ENCODE measurements at places on chromosomes 12 and 14.

GRCh38 chr14:90296641-90297040 lies 35.1 kb downstream of the NRDE2 start:
- DNase-seq = no peak

DNA sequence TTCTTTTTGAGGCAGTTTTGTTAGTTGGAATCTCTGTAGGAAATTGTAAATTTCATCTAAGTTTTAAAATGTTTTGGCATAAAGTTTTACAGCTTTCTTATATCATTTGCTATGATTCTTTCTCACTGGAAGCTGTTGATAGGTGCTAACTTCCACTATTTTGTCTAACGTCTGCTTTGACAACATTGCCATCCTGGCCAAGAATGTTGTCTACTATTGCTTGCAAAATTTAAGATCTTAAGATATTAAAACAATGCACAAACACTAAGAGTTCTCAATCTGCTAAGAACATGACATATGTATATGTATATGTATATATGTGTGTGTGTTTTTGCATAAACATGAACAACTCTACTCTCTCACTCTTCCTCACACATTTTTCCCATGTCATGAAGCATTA lies 64.1 kb upstream of the MDGA2 start:
- DNase-seq = no peak

- no peak for DNase-seq
These were observed 69.3 kb upstream of the TMPO start for GRCh38 chr12:98446060-98446459.

DNA sequence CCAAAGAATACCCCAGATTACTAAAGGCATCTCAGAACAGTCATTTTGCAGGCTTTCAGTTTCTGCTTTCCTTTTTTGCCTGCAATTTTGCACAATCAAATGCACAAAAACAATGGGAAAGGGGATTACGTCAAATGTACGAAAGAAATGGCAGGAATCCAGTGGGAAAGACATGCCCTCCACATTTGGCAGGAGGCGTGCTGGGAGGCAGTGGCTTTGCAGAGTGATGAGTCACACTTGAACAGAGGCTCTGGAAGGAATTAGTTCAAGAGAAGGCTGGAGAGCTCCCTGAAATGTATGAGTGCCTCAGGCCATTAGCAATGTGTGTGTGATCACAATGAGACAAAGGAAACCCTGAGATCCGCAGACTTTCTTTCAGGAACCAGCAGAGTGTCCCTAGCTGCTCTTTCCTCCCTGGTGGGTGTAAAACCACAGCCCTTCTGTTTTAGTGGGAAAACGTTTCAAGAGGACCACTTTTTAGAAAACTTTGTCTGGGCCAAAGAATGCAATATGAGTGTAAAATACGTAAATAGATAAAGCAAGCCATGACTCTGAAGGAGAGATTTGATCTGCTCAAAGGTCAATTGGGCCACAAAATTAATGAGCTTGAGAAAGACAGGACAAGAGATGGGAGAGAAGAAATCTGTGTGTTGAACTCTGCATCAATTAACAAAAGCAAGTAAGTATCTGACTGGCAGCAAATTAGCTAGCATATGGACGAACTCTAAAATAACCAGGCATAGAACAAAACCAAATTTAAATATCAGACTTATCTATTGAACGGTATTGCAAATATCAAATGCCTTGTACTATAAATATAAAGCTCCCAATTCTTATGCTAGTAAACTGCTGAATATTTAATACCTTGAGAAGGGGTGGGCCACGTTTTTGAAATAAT lies 155.4 kb upstream of the PDE3A start:
- DNase-seq = no peak

DNA sequence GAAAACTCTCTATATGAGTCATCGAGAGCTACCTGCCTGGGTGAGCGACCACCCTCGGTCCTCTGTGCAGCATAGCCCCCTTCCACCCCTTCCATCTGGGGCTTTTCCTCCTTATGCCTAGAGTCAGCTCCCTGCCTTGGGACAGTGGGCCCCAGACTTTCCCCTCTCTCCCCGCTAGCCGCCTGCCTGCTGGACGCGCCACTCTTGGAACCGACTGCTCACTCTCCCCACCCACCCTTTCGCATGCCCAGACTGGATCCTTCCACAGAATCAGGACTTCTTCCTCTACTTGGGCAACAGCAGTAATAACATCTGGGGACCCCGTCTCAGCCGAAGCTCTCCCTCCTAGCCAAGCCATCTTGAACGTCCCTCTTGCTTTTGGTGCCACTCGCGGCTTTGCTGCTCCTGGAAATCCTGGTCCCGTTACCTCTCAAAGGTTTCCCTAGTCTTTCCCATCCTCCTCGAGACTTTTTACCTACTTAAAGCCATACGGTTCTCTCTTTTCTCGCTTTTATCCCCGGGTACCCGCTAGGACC lies 671 bp downstream of the ESYT1 start:
- DNase-seq = no peak

DNA sequence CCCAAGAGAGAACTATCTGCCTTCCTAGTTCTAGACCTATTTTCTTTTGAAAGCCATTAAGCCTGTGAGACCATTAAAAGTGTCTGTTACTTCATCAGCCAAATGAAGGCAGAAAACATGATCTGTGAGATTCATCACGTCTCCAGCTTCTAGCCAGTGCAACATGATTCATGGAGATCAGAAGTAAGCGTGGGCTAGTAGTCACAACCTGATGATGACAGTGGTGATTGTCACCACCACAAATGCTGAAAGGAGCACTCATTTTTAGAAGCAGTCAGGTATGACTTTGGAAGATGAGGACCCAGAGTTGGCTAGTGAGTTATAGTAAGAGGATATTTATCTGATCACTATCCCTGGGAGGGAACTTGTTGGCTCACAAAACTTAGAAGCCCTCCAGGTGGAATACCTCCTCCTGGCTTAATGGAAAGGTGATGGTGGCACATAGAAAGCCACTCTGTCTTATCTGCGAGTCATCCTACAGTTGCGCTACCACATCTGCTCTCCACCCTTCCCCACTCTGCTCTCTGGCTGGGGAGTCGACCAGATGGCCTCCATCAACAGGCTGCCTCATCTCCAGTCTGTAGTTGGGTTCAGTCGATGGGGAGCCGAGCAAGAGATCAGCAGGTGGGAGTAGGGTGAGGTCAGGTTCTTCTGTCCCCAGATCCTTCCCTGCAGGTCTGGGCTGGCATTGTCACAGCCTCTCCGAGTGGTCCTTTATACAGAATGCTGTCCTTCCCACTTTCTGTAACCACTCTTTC lies 317.6 kb upstream of the FKBP4 start:
- DNase-seq = no peak

GRCh38 chr12:28537474-28537873 lies 347.2 kb downstream of the CCDC91 start:
- no peak for DNase-seq

GRCh38 chr12:32312049-32312670 lies 87.2 kb upstream of the FGD4 start:
- no peak for DNase-seq

- no peak for DNase-seq
These were observed 46.2 kb upstream of the DIP2B start for GRCh38 chr12:50458606-50459005.

DNA sequence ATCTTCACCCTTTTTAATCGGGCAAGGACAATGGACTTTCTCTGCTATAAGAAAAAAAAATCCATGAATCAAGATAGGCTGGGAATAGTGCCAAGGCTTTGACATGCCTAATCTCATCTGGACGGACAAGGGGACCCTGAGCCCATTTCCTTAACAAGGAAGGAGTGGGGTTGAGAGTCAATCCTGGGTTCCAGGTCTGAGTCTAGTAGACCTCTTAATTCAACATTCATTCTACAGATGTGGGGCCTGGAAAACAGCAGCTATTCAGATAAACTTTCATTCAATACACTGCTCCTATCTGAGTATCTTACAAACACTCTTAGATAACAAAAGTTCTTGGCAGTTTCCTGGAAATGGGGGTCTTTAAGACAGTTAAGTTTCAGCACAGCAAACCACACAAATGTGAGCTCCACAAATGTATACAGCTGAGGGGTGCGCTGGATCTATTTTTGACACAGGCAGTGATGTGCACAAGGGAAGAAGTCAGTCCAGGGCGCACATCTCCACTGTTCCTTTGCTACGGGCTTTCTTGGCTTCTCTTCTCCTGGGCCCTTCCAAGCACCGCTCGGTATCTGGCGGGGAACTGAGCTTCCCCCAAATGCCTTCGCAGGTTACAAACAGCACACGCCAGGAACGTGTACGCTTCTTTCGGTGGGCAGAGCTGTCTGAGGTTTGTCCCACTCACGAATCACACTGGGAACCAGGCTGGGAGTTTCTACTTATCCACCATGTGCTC lies 82.2 kb upstream of the GPR68 start:
- no peak for DNase-seq

- no peak for DNase-seq
These were observed 4.6 kb downstream of the HOXC4 start for GRCh38 chr12:54058128-54058768.

GRCh38 chr12:57844709-57845477 lies 1.6 kb downstream of the CTDSP2 start:
- DNase-seq = no peak

- no peak for DNase-seq
These were observed 9.1 kb upstream of the TMCC3 start for GRCh38 chr12:94659346-94659930.

DNA sequence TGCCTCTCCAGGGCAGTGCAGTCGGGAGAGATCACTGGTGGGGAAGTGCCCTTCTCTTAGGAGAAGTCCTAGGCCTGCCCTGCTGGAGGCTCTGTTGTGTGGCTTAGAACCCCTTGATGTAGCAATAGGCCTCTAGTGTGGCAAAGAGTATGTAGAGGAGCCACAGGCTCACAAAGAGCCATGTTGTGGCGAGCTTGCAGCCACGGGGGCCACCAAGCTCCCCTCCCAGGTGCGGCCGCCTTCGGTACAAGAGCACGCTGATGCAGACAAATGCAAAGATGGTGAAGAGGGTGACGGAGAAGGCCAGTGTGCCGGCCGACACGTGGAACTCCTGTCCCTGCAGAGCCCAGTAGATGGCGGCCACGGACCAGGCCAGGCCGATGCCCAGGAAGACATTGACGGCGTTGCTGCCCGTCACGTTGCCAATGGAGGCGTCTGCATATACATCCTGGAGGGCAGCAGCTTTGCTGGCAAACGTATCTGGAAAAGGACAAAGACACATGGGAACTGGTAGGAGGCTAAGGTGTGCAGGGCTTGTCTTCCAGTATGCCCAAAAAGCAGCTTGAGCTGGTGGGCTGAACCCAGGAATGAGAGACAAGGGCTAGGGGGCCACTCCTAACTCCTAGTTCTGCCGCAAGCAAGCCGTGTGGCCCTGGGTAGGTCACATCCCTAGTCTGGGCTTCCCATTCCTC lies 142.8 kb downstream of the SLC8A3 start:
- DNase-seq = no peak

- DNase-seq = no peak
These were observed 271.6 kb downstream of the NPAS3 start for GRCh38 chr14:33210311-33210710.

- no peak for DNase-seq
These were observed 168.5 kb downstream of the CAPZA3 start for GRCh38 chr12:18906395-18906794.

DNA sequence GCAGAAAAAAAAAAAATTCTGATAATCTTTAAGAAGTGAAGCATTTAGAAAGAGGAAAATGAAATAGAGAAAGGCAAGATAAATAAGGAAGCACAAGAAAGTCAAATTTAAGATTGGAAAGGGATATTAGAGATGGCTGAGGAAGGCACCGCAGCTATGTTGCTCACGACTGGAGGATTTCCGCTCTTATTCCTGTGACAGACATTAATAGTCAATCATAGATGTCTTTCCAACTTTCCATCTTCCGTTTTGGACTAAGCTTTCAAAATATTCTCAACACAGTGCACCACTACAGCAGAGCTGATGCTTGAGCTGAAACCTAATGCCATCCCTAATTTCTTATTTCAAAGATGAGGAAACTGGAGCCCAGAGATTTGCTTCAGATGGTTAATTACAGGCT lies 290.6 kb downstream of the FOXN3 start:
- no peak for DNase-seq

DNA sequence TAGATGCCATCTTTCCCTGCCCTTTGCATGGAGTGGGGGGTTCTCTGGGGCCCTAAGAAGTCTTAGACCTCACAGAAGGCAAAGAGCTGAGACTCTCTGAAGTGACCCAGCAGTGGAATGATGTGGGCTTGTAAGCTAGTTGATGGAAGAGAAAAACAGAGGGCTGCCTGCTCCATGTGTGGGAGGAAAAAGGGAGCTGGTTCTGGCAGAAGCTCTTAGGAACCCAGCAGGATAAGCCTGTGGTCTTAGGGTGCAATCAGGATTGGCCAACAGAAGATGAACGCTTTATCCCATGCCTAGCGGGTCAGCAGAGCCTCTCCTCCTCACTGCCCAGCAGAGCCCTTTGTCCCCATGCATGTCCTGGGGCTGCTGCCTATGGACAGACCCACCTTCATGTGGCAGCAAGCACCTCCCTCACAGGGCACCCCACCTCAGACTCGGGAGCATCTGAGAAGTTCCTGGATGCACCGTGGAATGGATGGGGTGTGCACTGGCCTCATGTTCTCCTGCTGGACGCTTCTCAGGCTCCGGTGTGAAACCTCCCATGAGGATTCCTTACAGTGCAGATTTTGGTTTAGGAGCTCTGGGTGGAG lies 152.7 kb downstream of the ADGRD1 start:
- no peak for DNase-seq

DNA sequence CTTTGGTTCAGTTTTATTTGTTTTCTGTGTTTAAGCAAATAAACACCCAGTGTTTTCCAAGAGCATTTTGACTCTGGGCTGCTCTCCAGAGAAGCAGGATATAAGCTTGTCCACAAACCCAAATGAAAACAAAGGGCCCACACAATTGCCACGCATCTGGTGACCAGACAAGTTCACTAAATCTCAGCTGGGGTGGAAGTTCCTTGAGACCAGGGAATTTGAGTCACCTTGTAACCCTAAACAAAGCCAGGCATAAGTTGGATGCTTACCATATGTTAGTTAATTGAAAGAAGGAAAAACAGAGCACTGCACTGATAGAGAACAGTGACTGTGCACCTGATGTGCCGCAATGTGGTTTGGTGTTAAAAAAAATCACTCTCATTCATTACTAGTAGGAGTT lies 1.6 kb upstream of the TXNRD1 start:
- DNase-seq = no peak

DNA sequence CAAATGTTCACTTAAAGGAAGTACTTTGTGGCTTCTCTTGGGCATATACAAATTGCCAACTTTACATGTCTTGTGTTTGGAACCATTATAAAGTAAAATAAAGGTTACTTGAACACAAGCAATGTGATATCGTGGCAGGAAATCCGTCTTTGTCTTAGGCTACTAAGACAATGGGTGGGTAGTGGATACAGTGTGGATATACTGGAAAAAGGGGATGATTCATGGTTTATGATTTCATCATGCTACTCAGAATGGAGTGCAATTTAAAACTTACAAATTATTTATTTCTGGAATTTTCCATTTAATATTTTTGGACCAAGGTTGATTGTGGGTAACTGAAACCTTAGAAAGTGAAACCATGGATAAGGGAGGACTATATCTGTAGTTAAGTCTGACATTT lies 48.4 kb downstream of the MYRFL start:
- no peak for DNase-seq

GRCh38 chr12:111202237-111202915 lies 166.5 kb downstream of the PHETA1 start:
- DNase-seq = no peak

- no peak for DNase-seq
These were observed 11.0 kb downstream of the SPTLC2 start for GRCh38 chr14:77605392-77605972.

- DNase-seq = no peak
These were observed 479.7 kb upstream of the TBX3 start for GRCh38 chr12:115163710-115164109.

Measured in naive thymus-derived CD8-positive, alpha-beta T cell (primary cell).